Activated CD4-positive, alpha-beta memory T cell treated with anti-CD3 and anti-CD28 coated beads for 36 hours (primary cell): ENCODE measurements at places on chromosomes 5 and 9.

DNA sequence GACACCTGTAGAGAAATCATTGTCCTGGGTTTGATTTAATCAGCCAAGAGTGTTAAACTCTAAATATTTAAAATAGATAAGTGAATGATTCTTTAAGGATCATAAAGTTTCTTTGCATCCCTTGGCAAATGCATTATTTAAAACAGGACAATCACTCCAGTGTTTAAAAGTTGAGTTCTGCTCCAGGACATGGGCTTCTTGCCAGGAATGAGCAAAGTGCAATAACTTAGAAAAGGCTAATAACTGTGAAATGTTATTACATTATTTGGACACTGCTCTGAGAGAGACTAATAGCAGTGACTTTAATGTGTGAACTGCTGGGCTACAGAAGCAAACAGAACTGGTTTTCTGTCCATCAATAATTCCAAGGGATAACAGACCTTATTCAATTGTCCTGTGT, 283.3 kb downstream of the GABRB2 start:
- H3K4me1 ChIP-seq: no peaks in the 10 kb centered on the region
- H3K4me3 ChIP-seq: no peak overlapping the region
- DNase-seq: no peak

DNA sequence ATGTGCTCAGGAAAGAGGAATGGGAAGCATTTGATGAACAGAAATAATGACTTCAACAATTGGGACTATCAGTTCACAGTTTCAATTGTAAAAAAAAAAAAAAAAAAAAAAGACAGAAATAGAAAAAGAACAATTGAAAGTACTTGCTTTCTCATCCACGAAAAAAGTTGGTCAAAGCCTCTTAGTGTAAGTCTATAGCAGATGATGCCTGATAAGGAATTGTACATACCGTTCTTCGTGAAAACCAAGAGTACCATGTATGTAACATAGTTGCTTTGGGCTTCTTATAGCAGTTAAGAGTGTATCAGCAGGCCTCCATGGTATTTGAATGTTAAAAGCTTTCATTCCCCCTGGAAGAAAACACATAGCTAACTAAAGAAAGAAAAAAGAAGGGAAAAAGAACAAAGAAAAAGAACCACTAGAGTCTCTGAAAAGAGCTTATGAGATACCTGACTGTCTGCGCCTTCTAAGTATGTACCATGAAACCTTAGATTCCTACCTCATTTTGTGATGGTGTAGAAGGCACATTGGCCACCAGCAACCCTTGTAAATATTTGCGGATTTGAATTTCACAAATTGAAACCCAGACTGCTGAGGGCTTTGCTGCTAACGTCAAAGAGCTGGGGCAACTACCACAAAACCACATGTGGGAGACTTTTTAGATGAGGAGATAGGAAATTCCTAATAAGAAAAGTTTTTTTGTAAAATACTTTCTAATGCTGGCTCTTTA, 75.2 kb downstream of the TMC1 start:
- no peak overlapping the region for H3K27ac ChIP-seq
- H3K4me1 ChIP-seq: peaks cover 13% of the 10 kb centered on the region
- H3K27me3 ChIP-seq: no peaks in the 10 kb centered on the region
- DNase-seq: no peak

DNA sequence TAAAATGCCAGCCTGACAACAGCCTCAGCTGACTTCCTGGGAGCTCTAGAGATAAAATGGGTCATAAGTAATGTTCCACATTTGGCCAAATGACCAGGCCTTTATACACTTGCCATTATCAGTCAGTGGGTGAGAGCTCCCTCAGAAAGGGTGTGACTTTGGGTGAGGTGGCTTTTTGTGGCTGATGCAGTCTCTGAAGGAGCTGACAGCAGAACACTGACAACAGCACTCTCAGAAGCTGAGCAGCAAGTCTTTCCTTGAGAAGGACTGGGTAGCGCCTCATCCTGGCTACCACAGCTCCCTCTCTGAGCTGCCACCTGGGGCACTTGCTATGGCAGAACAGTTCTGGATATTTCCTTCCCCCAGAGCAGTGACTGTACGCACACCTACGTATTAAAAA, 22.0 kb upstream of the GNAQ start:
- H3K27ac ChIP-seq: no peak overlapping the region
- peak; percentile 27 for DNase-seq
- H3K27me3 ChIP-seq: no peaks in the 10 kb centered on the region
- H3K36me3 ChIP-seq: no peaks in the 10 kb centered on the region
- no peak overlapping the region for H3K4me3 ChIP-seq

DNA sequence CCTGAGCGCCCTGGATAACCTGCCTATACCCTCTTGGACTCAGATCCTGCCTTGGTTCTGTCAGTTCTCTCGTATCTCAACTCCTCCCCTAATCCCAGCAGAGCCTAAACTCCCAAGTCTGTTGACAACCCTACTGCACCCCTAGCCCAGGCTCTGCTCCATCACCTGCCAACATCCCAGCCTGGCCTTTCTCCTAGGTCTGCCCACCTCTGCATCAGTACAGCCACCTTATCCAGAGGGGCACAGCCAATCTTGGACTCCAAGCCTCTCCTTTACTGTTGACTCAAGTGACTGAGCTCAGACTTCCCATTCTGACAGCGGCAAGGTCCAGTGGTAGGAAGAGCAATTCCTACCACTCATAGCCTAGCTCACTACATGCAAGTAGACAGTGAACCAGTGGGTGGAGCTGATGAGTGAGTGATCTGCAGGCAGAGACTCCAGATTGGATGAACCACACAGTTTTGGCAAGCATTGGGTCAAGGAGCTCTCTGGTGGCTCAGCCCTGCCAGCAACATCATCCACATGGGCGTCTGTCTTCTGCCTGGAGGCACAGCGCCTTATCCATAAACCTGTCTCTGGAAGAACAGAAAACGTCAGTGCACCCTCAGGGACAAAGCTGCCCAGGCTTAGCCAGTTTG, 26.5 kb downstream of the TRMO start:
- no peak overlapping the region for H3K4me3 ChIP-seq
- H3K27me3 ChIP-seq: no peaks in the 10 kb centered on the region
- no peak overlapping the region for H3K27ac ChIP-seq
- H3K4me1 ChIP-seq: peaks cover 10% of the 10 kb centered on the region

DNA sequence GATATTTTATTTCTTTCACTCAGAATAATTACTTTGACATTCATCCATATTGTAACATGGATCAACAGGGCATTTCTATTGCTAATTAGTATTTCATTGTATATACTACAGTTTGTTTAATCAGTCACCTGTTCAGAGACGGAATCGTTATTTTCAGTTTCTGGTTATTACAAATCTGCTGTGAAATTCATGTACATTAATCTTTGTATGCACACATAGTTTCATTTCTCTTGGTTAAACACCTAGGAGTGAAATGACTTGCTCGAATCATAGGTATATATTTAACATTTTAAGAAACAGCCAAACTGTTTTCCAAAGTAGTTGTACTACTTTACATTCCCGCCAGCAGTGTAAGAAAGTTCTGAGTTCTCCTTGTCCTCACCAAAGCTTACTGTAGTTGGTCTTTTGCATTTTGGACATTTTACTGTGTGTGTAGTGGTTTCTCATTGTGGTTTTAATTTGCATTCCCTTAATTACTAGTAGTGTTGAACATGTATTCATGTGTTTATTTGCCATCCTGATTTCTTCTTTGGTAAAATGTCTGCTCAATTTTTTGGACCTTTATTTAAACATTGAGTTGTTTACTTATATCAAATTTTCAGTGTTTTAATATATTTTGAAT, 198.2 kb downstream of the SAXO1 start:
- H3K4me1 ChIP-seq: no peaks in the 10 kb centered on the region
- H3K36me3 ChIP-seq: no peaks in the 10 kb centered on the region
- no peak overlapping the region for H3K4me3 ChIP-seq
- H3K27ac ChIP-seq: no peak overlapping the region

DNA sequence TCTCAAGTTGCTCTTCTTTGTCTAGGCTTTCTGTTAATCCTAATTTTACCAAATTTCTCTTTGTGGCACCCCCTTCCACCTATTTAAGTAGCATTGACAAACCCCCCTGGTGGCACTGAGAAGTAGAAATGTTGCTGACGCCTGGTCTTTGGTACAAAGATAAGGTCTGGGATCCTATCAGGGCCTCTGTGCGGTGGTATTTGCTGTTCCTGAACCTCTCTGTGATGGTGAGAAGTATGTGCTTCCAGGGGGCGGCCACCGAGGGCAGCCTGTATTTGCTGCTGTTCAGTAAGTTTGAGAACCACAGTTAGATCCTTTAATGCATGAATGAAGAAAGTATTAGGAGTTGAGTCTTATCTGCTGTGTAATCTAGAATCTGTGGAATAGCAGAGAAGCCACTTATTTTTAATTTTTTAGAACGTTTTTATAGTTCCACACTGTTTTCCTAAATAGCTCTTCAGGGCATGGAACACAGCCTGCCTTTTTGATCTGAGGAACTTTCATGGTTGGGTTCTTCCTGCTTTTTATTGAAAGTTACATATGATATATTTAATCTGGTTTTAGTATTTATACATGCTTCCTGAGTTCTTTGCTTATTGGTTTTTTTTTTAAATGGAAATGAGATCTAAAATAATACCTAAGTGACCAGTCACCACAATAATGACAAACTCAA, 124.2 kb downstream of the TRIO start:
- H3K36me3 ChIP-seq: no peaks in the 10 kb centered on the region
- no peak for DNase-seq
- H3K27me3 ChIP-seq: peaks cover 25% of the 10 kb centered on the region
- peaks cover 6% of the 10 kb centered on the region for H3K4me1 ChIP-seq

- H3K4me3 ChIP-seq: no peak overlapping the region
- H3K27me3 ChIP-seq: peaks cover 4% of the 10 kb centered on the region
- no peak for DNase-seq
Observed at GRCh38 chr5:83522446-83522845, 50.9 kb downstream of the VCAN start.

- no peaks in the 10 kb centered on the region for H3K27me3 ChIP-seq
- peaks cover 15% of the 10 kb centered on the region for H3K4me1 ChIP-seq
- no peaks in the 10 kb centered on the region for H3K36me3 ChIP-seq
- H3K27ac ChIP-seq: no peak overlapping the region
- H3K4me3 ChIP-seq: no peak overlapping the region
Observed at GRCh38 chr9:95820074-95820473, 55.4 kb upstream of the ERCC6L2 start.

DNA sequence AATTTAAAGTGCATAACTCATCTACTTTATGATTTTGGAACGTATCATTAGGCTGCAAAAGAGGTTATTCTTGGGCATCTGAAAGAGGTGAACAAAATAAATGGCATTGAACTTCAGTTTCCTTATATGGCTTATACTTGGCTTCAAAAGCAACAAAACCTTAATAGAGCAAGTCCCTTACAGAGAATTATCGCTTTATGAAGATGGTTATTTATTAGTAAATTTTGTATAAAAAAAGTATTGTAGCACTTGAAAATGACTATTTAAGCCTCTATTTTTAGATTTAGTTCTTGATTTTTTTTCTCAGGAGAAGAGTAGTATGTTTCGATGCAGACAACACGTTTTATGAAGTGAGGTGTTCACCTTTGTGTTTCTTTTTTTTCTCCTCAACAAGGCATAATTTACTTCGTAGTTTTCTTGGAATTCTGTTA, 2.0 kb downstream of the ERBIN start:
- H3K4me1 ChIP-seq: peaks cover 48% of the 10 kb centered on the region
- peak overlapping the region; percentile 89 for H3K4me3 ChIP-seq
- DNase-seq: no peak
- H3K27ac ChIP-seq: peak overlapping the region; percentile 98
- peaks cover 6% of the 10 kb centered on the region for H3K36me3 ChIP-seq
- H3K27me3 ChIP-seq: no peaks in the 10 kb centered on the region

DNA sequence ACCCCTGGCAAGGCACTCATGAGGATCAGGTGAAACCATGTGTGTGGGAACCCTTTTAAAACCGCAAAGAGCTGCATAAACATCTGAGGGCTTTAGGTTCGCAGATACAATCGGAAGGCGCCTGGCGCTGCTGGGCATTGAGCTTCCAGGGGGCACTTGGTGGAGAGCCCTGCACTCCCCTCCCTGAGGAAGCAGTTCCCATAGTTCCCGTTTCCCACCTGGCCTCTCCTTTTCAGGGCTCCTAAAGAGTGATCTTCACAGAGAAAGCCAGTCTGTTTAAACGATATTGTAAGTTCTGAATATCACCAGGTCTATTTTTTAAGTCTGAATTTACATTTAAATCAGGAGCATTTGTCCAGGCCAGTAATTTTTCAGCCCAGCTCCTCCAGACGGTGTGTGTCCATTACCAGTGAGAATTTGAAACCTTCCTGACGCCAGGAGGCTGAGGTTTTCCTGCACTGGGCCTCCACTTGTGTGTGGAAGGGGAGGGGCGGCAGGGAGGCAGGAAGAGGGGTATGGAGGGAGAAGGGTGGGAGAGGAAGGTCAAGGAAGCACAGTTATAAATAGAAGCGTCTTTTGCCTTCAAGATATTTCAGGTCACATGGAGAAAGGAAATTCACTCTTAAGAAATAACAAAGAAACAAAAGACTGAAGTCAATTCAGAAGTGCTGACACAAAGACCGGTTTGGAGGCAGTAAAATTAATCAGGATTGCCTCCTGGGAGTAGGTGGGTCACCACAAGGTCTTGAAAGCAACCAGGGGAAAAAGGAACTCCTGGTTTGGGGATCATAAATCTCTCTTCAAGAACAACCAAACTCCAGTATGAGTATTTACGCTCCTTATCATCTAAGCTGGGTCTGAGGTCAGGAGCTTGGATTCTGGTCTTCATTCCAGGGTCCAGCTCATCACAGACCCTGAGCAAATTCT, 14.3 kb upstream of the MGAT1 start:
- H3K36me3 ChIP-seq: no peaks in the 10 kb centered on the region
- no peak for DNase-seq
- peaks cover 47% of the 10 kb centered on the region for H3K4me1 ChIP-seq
- no peaks in the 10 kb centered on the region for H3K27me3 ChIP-seq
- peak overlapping the region; percentile 10 for H3K27ac ChIP-seq
- no peak overlapping the region for H3K4me3 ChIP-seq

GRCh38 chr9:126488881-126489404, 124.8 kb upstream of the LMX1B start:
- no peak overlapping the region for H3K27ac ChIP-seq
- H3K4me1 ChIP-seq: peaks cover 6% of the 10 kb centered on the region
- no peak for DNase-seq
- H3K27me3 ChIP-seq: peaks cover 9% of the 10 kb centered on the region

DNA sequence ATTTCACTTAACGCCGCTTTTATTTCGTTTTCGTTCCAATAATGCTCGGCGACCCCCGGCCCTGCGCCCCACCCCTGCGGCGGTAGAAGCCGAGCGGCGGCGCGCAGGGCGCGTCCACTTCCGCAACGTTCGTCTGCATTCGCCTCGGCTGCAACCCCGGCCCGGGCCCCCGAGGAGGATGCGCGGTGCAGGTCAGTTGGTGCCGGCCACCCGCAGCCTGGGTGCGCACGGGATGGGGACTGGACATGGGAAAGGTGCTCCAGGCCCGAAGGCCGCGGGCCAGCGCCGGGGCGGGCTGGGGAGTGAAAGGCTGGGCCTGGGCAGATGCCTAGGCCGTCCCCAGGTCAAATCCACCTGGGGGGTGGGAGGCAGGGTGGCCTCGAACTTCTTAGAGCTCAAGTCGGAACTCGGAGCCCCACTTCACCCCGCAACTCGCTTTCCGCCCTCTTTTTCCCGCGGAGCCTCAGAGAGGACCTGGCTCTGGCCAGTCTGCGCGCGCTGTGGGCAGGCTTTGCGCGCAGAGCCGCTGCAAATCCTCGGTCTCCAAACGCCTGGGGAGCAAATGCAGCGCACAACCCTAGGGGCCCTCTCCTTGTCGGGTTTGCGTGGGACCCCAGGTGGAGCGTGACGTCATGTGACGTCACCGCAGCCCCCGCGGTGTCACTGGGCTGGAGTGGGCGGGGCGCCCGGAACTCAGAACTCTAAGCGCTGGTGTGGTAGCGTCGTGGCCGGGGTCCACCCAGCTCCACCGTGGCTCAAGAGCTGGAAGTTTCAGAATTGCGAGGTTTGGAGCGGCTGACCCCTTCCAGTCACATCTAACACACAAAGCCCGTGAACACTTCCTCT, 3.3 kb downstream of the TLX3 start:
- H3K4me3 ChIP-seq: no peak overlapping the region
- H3K36me3 ChIP-seq: no peaks in the 10 kb centered on the region
- DNase-seq: no peak
- H3K27me3 ChIP-seq: peaks cover 67% of the 10 kb centered on the region
